ENCODE measurements at places on chromosomes 7 and 10. TPM values are rescaled to one million over a fixed set of nuclear protein-coding genes. Genes with fewer than 3 reads are reported as not detected.

GRCh38 chr10:110530131-110530831, 32.6 kb downstream of the DUSP5 start:
- H3K4me1 ChIP-seq: peaks cover 69% of the 10 kb centered on the region
- peak overlapping the region; percentile 72 for H3K27ac ChIP-seq
- H3K27me3 ChIP-seq: peaks cover 5% of the 10 kb centered on the region
- H3K36me3 ChIP-seq: no peaks in the 10 kb centered on the region
- peak overlapping the region; percentile 79 for H3K4me3 ChIP-seq

- no peak overlapping the region for H3K4me3 ChIP-seq
- H3K27me3 ChIP-seq: peaks cover 1% of the 10 kb centered on the region
- H3K4me1 ChIP-seq: peaks cover 45% of the 10 kb centered on the region
- H3K27ac ChIP-seq: no peak overlapping the region
Measured at GRCh38 chr10:98262571-98262970, 5.4 kb downstream of the LOXL4 start.

GRCh38 chr7:6172910-6173295, 99.5 kb downstream of the CYTH3 start:
- no peaks in the 10 kb centered on the region for H3K27me3 ChIP-seq
- H3K27ac ChIP-seq: peak overlapping the region; percentile 43

DNA sequence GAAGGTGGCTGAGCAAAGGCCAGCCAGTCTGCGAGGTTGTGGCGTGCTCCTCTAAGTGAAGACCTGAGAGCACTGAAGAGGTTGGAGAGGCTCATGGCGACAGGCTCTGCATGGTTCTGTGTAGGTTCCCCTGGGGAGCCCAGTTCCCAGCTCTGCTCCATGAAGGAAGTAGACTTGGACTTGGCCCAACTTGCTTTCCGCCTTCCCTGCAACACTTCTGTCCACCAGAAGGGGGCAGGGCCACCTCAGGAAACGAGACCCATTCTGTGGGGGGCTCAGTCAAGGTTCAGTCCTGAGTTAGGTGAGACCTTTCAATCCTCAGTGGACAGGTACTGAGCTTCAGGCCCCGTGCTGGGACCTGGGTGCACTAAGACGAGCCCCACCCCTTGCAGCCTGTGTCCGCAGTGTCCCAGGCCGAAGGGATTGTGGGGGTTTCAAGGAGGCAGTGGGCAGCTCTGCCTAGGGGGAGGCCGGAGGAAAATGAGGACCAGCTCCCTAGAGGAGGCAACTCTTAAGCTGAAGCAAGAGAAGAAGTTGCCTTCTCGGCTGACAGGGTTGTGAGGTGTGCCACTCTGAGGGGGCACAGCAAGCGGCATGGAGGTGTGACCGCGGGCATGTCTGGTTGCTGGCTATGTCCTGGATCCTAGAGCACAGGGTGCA, 15.0 kb upstream of the PCBD1 start:
- DNase-seq: peak; percentile 29
- H3K4me1 ChIP-seq: no peaks in the 10 kb centered on the region
- H3K27me3 ChIP-seq: peaks cover 57% of the 10 kb centered on the region

GRCh38 chr10:92747600-92747999, 57.8 kb downstream of the HHEX start:
- H3K27me3 ChIP-seq: peaks cover 6% of the 10 kb centered on the region
- no peaks in the 10 kb centered on the region for H3K36me3 ChIP-seq
- peaks cover 19% of the 10 kb centered on the region for H3K4me1 ChIP-seq
- no peak overlapping the region for H3K27ac ChIP-seq

GRCh38 chr7:55570218-55570873, 2.0 kb downstream of the VOPP1 start:
- peaks cover 11% of the 10 kb centered on the region for H3K36me3 ChIP-seq
- H3K27ac ChIP-seq: peak overlapping the region; percentile 12
- peak overlapping the region; percentile 94 for H3K4me3 ChIP-seq
- H3K4me1 ChIP-seq: peaks cover 68% of the 10 kb centered on the region
- no peak for DNase-seq

GRCh38 chr10:1123972-1124371, 67.8 kb downstream of the WDR37 start:
- H3K4me3 ChIP-seq: no peak overlapping the region
- H3K27ac ChIP-seq: no peak overlapping the region

- H3K4me3 ChIP-seq: no peak overlapping the region
- H3K27me3 ChIP-seq: no peaks in the 10 kb centered on the region
- H3K36me3 ChIP-seq: no peaks in the 10 kb centered on the region
- H3K4me1 ChIP-seq: no peaks in the 10 kb centered on the region
- H3K27ac ChIP-seq: no peak overlapping the region
Measured at GRCh38 chr7:146725520-146725919, 608.9 kb downstream of the CNTNAP2 start.

DNA sequence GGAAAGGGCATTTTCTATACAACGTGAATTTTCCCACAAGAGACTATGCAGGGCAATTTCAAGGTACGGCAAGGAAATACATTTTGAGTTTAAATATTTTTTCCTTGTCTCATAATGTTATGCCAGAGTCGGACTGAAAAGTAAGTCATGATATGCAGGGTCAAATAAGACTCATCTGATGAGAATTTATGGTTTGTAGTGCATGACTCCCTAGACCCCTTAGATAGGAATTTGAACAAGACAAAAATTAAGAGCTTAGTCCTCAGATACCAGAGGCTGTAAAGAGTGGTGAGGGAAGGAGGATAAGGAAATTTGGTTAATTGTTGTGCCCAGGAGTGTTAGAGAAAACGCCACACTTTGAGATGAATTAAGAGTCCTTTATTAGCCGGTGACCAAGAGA, 616.6 kb downstream of the XPNPEP1 start:
- H3K36me3 ChIP-seq: no peaks in the 10 kb centered on the region
- peak overlapping the region; percentile 20 for H3K27ac ChIP-seq
- DNase-seq: peak; percentile 4
- no peaks in the 10 kb centered on the region for H3K27me3 ChIP-seq

GRCh38 chr7:96527133-96527827, 182.4 kb downstream of the SEM1 start:
- H3K27ac ChIP-seq: no peak overlapping the region
- no peak for DNase-seq
- H3K4me3 ChIP-seq: no peak overlapping the region
- no peaks in the 10 kb centered on the region for H3K4me1 ChIP-seq
- peaks cover 5% of the 10 kb centered on the region for H3K27me3 ChIP-seq
- H3K36me3 ChIP-seq: no peaks in the 10 kb centered on the region

- H3K4me1 ChIP-seq: peaks cover 81% of the 10 kb centered on the region
- peak overlapping the region; percentile 77 for H3K4me3 ChIP-seq
- no peak for DNase-seq
- peak overlapping the region; percentile 89 for H3K27ac ChIP-seq
Measured at GRCh38 chr7:94426980-94427875, 32.5 kb downstream of the COL1A2 start.

DNA sequence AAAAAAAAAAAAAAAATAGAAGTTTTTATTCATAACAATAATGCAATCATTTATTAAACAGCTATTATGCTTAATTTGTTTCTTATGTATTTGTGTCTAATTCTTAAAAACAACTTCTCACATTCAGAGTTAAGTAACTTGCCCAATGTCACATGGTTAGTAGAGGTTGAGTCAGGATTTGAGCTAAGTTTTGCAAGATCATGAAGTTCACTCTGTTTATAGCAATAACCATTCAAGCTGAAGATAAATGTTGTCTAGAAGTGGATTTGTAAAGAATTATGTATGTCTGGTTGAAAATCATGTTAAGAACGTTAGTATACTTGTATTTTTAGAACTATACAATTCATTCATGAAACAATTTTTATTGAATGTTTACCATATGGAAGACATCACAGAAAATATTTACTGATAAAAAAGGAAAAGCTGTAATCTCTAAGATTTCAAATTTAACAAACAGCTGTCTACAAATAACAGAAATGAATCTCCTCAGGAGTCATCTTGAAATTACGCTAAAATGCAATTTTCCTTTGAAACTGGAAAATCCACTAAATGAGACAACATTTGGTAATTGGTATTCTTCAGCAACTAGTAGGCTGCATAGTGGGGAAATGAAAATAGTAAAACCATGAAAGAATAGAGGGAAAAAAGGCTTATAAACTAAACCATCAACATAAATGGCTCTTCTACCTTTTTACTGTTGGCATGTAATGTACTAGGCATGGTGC, 70.5 kb upstream of the AHR start:
- H3K4me1 ChIP-seq: no peaks in the 10 kb centered on the region
- no peaks in the 10 kb centered on the region for H3K36me3 ChIP-seq
- no peak overlapping the region for H3K27ac ChIP-seq
- H3K4me3 ChIP-seq: no peak overlapping the region

DNA sequence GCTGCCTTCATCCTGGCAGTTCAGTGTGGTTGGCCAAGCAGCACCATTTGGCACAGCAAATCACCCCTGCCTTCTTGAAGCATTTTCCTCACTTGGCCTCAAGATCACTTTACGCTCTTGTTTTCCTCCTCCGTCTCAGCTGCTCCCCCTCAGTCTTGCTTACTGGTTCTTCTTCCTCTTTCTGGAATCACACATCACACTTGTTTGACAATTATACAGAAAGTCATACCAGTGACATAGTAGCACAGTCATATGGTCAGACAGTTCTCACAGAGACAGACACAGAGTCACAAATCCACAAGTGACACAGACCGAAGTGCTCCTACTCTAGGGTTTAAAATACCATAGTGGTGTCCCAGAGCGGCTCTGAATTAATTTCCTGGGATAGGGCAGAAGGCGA, 43.8 kb upstream of the ARL4A start:
- H3K4me3 ChIP-seq: no peak overlapping the region
- no peak for DNase-seq
- H3K4me1 ChIP-seq: peaks cover 37% of the 10 kb centered on the region
- H3K27me3 ChIP-seq: no peaks in the 10 kb centered on the region
- H3K36me3 ChIP-seq: peaks cover 8% of the 10 kb centered on the region

DNA sequence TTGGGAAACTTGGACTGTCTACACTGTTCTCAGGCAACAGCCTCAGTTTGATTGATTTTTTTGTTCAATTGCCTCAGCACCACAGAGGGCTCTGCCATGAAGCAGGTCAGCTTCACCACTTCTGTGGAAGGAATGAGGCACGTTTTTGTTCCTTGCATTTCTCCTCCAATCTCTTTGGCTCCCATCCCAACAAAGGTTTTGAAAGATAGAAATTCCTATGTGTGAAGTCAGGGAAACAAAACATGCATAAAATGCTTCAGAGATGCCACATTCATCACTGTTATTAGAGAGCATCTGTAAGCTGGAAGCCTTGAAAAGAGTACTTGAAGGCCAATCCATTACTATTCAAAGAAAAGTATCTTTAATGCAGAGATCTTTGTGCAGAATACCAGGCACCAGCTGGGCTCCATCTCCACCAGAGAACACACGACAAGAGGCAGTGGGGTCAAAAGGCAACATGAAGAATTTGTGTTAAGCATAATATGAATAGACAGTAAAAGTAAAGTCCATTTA, 249.1 kb upstream of the LYZL1 start:
- H3K4me3 ChIP-seq: no peak overlapping the region
- peaks cover 26% of the 10 kb centered on the region for H3K4me1 ChIP-seq
- peak; percentile 70 for DNase-seq
- peaks cover 15% of the 10 kb centered on the region for H3K27me3 ChIP-seq
- H3K36me3 ChIP-seq: no peaks in the 10 kb centered on the region

DNA sequence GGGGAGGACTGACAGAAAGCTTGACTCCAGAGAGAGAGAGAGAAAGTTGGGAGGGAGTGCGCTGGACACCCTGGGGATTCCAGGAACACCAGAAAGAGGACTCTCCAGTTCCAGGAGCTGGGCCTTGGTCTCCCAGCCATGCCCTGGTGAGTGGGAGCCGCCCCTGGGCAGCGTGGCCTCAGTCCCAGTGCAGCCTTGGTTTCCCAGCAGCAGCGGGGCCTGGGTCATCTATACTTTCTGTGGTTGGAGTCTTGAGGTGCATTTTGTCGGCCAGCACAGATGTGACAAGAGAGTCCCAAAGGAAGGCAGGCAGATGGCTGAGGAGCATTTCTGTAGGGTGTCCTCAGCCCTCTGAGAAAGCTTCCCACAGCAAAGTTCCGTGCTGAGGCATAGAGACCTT, 334.7 kb upstream of the ZNF32 start:
- H3K4me1 ChIP-seq: peaks cover 4% of the 10 kb centered on the region
- no peak for DNase-seq
- no peaks in the 10 kb centered on the region for H3K36me3 ChIP-seq
- peaks cover 3% of the 10 kb centered on the region for H3K27me3 ChIP-seq
- H3K4me3 ChIP-seq: no peak overlapping the region

DNA sequence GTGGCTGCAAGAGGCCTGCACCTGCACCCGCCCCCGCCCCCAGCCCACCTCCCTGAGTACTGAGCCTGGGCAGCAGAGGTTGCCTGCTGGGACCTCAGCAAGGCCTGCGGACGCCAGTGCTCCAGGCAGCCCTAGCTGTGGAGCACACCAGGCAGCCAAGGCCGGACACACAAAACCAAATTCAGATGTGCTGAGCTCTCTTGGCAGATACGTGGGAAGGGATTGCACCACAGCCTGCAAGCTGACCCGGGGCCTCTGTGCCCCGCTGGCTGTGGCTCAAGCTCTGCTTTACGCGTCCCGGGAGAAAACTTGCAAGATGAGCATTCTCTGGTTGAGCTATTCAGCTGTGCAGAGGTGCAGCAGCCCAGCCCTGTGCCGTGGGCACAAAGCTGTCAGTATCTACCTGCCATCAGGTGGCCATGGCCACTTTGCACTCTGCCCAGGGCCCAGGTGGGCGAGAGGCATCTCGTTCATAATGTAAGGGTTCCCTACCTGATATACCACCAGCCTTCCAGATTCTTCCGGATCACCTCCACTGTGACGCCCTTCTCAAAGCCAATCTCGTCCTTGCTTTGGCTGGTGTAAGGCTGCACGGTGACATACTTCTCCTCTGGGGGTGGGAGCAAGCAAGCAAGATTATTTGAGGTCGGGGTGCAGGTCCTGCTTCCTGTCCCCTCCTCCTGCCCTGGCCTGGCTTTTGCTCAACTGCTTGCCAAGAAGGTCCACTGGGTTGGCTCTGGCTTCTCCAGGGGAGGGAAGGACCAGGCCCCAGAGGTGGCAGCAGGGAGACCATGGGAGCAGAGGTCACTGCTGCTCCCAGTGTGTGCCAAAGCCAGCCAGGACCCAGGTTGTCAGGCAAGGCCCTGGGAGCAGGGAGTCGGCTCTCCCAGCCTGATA, 123.4 kb downstream of the NEURL1 start:
- peak; percentile 82 for DNase-seq
- H3K36me3 ChIP-seq: peaks cover 36% of the 10 kb centered on the region
- H3K27me3 ChIP-seq: peaks cover 21% of the 10 kb centered on the region
- peak overlapping the region; percentile 8 for H3K4me3 ChIP-seq
- H3K4me1 ChIP-seq: peaks cover 91% of the 10 kb centered on the region
- peak overlapping the region; percentile 80 for H3K27ac ChIP-seq

DNA sequence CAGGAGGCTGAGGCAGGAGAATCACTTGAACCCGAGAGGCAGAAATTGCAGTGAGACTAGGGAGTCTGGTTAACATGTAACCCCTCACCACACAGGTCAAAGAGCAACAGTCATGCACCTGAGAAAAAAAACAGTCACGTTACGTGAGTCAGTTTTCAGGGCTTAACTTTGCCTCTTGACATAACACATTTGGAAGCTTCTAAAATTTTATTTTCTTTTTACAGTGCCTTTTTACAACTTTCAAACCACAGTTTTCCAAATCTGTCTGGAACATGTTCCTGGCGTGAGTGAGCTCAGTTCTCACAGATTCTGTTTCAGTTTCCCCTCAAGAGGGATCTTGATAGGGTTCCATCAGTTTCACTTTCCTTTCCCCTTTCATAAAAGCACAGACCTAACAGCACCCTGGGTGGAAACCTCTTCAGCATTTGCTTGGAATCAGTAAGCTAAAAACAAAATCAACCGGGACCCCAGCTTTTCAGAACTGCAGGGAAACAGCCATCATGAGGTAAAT, 4.4 kb downstream of the IFIT3 start:
- H3K36me3 ChIP-seq: 0 out of 2 replicates have a peak, but pooled peaks cover 6% of the 10 kb centered on the region
- peaks cover 2% of the 10 kb centered on the region for H3K27me3 ChIP-seq
- peak; percentile 33 for DNase-seq
- H3K4me3 ChIP-seq: peak overlapping the region; percentile 82
- H3K4me1 ChIP-seq: peaks cover 67% of the 10 kb centered on the region

Gene MUC12
- 2.2 TPM for total RNA-seq

Gene MSMB
- not detected for total RNA-seq

Gene LEP
- not detected for total RNA-seq

Gene PITX3
- total RNA-seq: not detected

Measured in HFFc6 (cell line).